ENCODE measurements at places on chromosomes 3 and 15.
A peak's percentile ranks its signal among the peaks of the same experiment; 100 is the strongest.

DNA sequence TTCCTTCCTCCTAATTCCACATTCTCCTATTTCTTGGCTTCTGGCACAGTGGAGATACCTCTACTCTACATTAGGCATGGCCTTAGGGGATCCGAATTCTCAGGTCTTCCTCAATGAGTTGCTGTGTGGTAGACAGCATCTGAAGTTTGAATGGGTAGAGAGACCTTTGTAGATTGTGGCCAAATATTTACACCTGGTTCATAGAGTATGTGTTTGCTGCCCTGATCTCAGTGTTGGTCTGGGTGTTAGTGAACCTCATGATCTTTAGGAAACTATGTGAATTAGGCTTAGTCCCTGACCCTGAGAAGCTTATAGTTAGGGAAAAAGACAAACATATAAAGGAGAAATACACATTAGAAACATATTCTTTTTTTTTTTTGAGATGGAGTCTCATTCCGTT is 75.8 kb downstream of the LPP start:
- DNase-seq: no peak

- no peak for DNase-seq
Observed at GRCh38 chr3:144141496-144141895, 169.9 kb downstream of the DIPK2A start.

- no peak for DNase-seq
Observed at GRCh38 chr15:40929660-40930429, 705 bp downstream of the DLL4 start.

DNA sequence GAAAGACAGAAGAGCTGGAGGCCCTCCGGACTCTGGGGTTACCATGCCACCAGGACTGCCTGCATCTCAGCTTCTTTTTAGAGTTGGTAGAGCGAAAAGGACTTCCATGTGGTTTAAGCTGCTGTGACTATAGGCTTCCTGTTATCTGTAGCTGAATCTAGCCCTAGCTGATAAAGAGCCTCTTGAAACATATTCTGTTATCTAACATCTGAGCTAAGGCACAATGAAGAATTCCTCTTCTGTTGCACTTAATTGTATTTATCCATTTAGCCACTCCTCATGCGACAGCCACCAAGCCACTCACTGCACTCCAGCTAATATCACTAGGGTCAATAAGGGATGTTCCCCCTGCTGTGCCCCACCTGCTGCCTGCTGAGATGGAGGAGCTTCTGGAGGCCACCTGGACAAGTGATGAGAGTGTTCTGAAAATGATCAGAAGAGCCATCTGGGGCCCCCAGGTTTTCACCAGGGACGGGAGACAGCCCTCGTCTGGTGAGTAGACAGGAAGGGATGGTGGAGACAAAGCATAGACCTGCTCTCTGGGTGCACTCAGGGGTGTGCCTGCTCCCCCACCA is 94.6 kb upstream of the PLXNA1 start:
- no peak for DNase-seq

- no peak for DNase-seq
Observed at GRCh38 chr15:43317566-43318184, 12.7 kb downstream of the LCMT2 start.

- no peak for DNase-seq
Observed at GRCh38 chr3:49352281-49352680, 5.9 kb downstream of the GPX1 start.

- DNase-seq: no peak
Observed at GRCh38 chr3:171195686-171196085, 169.2 kb upstream of the SLC2A2 start.

DNA sequence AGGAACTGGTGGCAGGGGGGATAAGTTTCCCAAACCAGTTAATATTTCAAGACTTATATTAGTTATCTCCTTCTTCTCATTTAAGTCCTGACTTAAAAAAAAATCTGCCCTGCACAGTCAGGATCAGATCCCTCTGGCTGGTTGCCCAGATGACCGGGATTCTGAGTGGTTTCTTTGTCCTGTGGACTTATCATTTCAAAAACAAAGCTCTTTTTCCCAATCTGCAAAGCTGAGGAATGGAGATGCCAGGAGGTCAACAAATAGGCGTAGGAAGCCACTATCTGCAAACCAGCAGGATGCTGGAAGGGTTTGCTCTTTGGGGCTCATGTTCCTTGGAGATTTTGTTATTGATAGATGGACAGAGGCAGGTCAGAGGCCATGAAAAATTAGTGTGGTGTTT is 5.8 kb downstream of the C3orf20 start:
- no peak for DNase-seq

DNA sequence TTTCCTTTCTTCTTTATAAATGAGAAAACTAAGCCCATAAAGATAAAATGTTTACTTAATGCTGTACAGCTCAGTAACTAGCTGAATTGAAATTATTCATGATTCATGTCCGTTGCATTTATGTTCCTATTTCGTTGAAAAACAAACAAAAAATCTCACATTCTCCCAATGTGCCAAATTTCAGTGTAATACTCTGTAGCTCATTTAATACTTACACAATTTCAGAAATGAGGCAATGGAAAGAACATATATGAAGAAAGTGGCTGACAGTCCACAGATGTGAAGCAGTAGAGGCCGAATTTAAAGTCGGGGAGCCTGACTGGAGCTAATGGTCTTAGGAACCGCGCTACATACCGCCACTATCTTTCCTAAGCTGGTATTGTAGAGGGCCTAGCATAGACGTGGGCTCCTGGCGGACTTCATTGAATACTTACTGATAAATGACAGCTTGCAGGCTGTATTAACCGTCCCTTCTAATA is 651 bp downstream of the PLSCR2 start:
- no peak for DNase-seq

DNA sequence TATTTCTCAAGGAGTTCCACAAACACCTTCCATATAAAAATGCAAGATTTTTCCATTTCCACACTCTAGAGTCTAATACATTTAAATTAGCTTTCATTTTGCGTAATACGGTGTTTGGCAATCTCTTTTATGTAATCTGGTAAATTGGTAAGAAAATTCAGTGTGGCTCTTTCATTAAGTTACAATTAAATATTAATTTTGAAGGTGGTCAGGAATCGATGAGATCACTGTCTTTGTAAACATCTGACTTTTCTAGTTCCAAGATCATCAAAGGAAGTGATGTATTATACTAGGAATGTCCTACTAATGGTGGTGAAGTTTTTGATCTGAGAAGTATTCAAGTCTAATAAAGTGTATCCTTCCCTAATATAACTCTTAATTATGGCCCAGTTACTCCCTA is 1.1 kb upstream of the UTS2B start:
- no peak for DNase-seq

GRCh38 chr15:91488452-91488851 is 365.1 kb upstream of the SLCO3A1 start:
- no peak for DNase-seq

DNA sequence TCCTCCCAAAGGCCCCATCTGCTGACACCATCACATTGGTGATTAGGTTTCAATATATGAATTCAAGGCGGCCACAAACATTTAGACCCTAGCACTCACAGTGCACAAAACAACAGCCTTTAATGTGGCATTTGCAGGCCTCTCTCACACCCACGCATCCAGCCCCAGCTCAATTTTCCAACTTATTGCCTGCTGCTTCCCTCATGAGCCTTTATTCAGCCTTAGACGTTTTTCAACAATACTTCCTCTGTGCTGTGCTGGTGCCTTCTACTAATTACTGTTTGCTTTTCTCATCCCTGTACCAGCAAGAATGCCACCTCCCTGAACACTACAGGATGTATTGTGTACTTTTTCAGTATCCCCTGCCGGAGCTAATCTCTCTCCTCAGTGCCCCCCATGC is 334.6 kb downstream of the GABRB3 start:
- no peak for DNase-seq

DNA sequence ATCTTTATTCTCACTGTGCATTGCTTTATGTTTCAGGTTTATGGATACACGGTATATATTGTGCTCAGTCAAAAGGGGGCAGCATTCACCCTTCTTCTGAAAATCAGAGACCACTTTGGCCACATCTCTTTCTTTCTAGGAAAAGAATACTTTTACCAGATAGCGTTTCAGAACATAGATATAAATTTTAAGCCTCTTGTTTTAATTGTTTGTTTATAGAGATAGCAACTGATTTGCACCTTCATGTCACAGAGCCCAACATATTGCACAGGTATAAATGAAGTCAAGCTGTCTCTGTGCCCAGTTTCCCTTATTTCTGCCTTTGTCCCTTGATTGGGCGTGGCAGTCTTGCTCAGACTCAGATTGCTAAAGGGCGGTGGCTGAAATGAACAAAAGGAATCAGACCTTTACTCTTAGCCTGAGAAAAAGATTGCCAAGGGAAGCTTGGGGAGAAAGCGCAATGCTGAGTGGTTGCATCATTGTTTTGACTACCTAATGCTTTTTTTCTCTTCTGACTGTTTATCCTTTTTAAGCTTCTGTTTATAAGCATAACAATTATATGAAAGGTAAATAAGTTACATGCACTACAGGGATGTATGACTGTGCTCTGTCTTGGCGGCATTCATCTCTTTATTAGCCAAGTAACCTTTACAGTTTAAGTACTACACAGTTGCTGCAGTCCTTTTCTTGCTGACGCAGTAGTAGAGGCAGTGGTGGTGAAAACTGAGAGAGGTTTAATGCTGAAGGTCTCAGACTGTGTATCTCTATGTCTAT is 70.8 kb upstream of the ZBTB20 start:
- DNase-seq: no peak

DNA sequence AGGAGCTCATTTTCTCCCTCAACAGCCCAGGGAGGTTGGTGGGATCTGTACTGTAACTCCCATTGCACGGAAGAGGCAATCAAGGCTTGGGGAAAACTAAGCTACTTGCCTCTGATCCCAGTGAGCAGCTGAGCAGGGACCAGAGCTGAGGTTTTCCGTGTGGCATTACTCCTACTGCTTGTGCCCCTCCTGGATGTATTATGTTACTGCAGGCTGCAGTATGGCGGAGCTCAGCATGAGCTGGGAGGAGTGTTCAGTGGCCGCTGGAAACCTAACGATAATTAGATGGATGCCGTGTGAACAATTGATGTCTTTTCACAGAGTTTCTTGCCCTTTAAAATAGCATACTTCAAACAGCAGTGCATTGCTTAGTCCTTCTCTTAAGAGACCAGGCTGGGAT is 2.0 kb upstream of the TPRG1 start:
- no peak for DNase-seq

DNA sequence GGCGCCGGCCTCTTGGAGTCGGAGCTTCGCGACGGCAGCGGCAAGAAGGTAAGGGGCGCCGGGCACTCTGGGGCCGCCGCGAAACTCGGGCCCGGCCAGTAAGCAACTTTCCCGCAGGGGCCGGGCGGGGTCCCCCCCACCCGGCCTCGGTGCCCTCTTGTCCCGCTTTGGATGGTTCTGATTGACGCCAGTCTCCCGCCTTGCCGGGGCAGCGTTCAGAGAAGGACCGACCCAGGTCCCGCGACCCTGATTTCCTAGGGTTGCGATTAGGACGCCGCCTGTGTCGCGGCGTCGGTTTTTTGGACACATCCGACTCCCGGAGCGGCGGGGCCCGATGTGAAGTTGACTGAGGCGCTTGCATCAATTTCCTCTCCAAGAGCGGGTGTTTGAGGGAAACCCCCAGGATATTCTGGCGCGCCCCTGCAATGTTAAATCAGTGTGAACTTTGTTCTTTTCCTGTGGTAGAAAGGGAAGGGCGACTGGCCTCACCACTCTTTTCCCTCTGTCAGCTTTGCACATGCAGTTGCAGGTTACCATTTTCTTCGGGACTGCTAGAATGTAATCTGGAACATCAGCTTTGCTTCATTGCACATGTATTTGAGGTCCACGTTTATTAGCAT is 755 bp downstream of the PDE8A start:
- DNase-seq: peak; percentile 48

- DNase-seq: no peak
Observed at GRCh38 chr3:78580681-78581080, 1187.1 kb downstream of the ROBO1 start.
